COR-L47 (cell line): ENCODE measurements at places on chromosomes 2 and 18.

GRCh38 chr2:230011617-230012016, 57.1 kb downstream of the SLC16A14 start:
- DNase-seq, result no peak

DNA sequence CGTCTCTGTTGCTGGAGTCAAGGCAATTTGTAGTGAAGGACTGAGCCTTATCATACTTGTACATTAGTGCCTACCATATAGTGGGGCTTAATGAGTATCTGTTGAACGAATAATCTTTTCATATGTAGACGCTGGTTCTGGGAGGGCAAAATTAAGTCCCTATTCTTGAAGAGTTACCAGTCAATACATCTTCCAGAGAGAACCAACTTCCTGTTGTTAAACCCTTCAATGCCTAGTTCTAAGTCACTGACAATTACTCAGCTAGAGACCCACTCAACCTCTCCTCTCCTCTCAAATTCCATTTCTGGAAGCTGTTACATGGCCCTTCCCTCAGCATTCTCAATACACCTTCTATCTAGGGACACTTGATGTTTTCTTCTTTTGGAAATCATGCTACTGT, 1.1 kb upstream of the MOB4 start:
- no peak for DNase-seq

GRCh38 chr18:9726936-9727335, 18.8 kb downstream of the RAB31 start:
- no peak for DNase-seq

GRCh38 chr2:113173542-113174375, at the start of gene PSD4:
Gene PSD4, plus strand, starts transcription at chr2:113173971. Its CDS starts 8,486 bp downstream, at chr2:113182457.
- DNase-seq, result no peak

- no peak for DNase-seq
Measured at GRCh38 chr2:67289921-67290371, 107.2 kb upstream of the ETAA1 start.

- no peak for DNase-seq
Measured at GRCh38 chr2:120446236-120447126, 100.5 kb downstream of the INHBB start.

DNA sequence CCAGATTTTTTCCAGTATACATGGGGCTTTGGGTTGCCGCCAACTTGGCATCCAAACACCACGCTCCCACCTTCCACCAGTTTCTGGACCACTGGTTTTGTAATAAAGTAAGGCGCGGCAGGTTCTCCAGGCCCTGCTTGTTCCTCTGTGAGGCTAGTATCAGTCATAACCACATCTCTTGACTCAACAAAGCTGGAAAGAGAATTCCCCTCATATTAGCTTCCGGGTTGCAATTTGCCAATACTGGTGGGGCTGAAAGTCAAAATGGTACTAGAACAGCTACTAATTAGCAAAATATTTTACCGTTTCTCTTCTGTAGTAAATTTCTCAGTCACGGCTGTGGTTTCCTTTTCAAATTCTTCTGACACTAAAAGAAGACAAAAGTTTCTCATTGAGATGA, 25.0 kb downstream of the TTN start:
- no peak for DNase-seq

DNA sequence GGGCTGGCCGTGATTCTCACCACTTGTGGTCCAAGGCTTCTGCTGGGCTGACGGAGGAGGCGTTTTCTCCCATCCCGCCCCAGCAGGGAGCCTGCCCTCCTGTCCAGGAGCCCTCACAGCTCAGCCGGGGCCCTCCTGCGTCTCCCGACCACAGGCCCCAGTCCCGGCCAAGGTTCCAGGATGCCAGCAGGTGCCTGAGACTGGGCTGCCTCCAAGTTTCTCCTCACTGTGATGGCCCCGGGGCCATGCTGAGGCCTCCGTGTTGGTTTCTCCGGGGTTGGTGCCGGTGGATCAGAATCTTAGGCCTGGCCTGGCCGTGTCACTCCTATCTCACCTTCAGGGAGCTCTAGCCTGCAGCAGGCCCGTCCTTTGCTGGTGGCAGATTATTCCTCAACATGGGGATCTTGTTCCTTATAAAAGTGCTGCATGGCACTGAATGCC, 5.9 kb downstream of the KCNG2 start:
- DNase-seq, result no peak

DNA sequence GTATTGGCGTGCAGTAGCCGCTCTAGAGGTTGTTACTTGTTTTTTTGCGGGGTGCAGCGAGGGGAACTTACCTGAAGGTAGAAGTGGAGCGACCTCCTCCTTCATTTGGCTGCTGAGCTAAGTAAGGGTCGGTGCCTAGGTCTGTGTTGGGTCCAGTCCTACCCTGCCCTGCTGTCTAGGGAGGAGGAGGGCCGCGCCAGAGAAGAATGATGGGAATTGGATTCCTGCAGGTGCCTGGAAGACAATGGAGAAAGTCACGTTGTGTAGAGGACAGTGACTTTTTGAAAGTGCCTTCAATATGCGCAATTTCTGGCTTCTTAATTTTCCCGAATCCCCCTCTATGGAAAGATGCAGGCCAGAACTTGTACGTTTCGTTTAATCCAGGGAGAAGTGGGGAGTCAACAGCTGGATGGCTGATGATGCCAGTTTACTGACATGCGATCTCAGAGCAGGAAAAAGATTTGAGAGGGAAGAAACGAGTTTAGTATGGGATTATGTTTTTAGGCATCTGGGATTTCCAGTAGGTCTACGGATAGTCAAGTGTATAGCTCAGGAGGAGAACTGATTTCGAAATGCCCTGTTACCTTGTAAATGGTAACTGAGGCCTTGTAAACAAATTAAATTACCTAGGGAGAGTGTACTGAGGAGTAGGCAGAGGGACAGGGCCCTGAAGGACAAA, 653 bp downstream of the MRPS9 start:
- no peak for DNase-seq

DNA sequence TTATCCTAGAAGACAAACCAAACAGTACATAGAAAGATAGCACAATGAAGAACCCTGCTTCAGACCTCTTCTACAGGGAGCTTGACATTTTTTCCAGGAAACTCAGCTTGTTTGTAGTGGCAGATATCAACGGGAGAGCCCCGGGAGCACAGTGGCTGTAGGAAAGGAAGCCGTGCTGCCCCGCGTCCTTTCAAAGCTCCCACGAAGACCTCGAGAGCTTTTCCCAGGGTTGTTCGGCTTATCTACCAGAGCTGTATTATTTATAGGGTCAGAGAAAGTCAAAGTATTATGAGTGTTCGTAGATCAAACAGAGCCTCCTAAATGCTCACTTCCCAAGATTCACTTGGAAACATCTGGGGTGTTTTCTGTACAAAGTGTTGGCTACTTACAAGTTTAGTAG, 167.1 kb upstream of the COPS8 start:
- DNase-seq, result no peak

GRCh38 chr18:39190508-39190907, 1624.9 kb upstream of the CELF4 start:
- DNase-seq, result no peak

DNA sequence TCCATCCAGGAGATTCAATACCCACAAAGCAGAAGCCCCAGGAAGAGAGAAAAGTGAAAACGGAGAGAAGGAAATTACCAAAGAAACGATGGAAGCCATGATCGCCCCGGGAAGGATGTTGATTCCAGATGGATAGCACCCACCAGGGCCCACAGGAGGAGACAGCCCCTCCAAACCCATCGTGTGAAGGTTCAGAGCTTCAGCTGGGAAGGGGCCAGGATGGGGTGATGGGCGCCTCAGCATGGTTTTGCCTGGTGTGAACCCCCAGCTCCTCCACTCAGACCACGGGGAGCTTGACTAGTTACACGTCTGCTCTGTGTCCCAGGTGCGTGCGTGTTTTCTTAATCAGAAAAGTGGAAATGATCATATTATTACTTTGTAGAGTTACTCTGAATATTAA, 264.5 kb downstream of the EIPR1 start:
- DNase-seq, result no peak

- peak; percentile 25 for DNase-seq
Measured at GRCh38 chr18:27005589-27005988, 140.1 kb upstream of the AQP4 start.

GRCh38 chr2:191243154-191243553, 2.0 kb upstream of the MYO1B start:
- DNase-seq, result no peak

DNA sequence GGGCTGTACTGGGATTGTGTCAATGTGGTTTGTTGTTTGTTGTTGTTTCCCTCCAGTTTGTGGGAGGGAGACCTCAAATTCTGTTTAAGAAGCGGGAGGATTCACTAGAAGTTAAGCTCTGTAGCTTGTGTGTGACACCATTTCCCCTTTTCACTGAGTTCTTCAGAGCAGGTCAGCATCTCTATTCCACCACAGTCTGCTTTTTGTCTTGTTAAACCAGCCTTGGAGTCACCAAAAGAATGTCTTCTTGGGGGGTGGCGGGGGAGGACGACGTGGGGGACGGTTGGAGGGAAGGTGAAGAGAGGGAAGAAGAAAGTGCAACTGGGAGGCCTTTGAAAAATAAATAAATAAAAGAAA, 2.3 kb upstream of the BCL11A start:
- no peak for DNase-seq

GRCh38 chr2:26522325-26522724, 44.4 kb upstream of the OTOF start:
- no peak for DNase-seq

DNA sequence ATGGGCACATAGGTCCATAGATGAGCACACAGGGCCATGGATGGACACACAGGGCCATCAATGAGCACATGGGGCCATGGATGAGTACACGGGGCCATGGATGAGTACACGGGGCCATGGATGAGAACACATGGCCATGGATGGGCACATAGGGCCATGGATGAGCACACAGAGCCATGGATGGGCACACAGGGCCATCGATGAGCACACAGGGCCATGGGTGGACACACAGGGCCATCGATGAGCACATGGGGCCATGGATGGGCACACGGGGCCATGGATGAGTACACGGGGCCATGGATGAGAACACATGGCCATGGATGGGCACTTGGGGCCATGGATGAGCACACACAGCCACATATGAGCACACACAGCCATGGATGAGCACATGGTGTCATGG, 192.6 kb upstream of the HDAC4 start:
- DNase-seq, result no peak

DNA sequence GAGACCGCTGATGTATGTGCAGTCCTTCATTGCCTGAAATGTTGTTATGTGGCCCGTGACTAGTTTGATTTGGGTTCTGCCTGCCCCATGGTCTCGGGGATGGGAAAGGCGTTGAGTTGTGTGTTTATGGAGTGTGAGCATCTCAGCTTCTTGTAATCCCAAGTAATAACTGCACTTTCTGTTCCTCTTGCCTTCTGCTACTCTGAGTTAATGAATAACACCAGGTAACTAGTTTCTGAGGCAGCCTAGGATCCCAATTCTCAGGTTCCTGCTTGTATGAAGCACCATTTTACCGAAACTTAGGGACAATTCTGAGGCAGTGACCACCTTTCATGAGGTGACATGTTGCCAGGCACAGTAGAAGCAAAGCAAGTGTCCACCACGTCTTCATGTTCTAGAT, 170.0 kb downstream of the ALK start:
- no peak for DNase-seq

DNA sequence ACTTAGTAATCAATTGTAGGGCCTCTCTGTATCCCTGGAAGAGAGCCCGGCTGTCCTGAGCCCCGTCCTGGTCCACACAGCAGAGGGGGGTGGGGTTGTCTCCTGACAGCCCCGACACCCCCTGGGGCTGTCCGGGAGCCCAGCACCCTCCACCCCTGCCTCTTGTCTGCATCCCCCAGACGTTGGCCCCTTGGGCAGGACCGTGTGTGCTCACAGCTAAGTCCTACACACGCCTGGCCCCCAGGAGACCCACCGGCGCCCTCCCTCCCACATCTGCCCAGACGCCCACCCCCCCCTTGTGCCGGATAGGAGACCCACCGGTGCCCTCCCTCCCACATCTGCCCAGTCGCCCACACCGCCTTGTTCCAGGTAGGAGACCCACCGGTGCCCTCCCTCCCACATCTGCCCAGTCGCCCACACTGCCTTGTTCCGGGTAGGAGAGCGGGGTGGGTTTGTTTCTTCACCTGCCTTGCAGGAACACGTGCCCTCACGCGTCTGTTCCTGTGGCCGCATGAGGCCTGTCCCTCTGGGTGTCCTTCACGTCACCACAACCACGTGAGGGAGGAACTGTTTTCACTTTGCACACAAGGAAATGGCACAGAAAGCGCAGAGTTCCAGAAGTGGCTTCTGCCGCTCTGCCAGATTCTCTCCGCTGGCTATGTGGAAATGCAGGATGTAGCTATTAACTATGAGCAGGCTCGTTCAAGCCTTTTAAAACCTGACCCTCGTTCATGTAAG, 61.1 kb upstream of the NFATC1 start:
- DNase-seq, result no peak

DNA sequence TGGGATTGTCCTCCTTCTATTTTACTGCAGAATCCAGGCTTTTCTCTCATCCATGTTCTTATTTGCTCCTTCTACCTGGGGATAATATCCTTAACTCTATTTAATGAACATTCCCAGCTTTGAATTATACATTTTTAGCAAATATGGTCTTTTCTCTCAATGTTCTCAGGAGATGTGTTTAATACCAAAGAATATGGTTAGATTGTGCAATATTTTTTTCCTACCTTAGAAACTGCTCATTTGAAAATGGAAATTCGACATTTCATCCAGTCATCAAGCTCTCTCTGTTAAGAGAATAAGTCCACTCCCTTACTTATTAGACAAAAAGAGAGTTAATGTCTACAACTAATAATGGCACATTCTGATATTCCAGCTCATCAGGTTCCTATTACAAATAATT, 160.4 kb upstream of the GULP1 start:
- no peak for DNase-seq

DNA sequence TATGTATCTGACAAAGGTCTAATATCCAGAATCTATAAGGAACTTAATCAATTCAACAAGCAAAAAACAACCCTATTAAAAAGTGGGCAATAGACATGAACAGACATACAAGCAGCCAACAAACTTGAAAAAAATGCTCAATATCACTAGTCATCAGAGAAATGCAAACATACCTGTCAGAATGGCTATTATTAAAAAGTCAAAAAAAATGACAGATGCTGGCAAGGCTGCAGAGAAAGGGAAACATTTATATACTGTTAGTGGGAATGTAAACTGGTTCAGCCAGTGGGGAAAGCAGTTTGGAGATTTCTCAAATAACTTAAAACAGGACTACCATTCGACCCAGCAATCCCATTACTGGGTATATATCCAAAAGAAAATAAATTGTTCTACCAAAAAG, 21.6 kb downstream of the SESTD1 start:
- no peak for DNase-seq

DNA sequence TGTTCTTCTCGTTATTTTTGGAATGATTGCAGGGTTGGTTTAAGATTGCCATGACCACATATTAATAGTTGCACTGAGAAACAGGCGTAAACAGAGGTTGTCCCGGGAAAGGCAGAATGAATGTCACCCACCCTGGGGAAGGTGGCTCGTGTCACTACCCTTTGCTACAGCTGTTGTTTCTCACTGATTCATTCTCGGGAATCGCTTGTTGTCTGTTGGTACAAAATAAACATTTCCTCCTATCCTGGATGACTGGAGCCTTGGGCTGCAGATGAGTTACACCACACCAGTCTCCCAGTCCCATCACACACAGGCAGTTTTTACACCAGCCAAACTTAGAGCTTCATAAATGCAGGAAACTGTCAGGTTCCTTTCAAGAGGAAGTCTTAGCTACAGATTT, 216.7 kb downstream of the GBX2 start:
- DNase-seq, result no peak

- no peak for DNase-seq
Measured at GRCh38 chr2:218244204-218244603, 16.6 kb upstream of the GPBAR1 start.
